ENCODE measurements at places on chromosomes 7 and 10.

DNA sequence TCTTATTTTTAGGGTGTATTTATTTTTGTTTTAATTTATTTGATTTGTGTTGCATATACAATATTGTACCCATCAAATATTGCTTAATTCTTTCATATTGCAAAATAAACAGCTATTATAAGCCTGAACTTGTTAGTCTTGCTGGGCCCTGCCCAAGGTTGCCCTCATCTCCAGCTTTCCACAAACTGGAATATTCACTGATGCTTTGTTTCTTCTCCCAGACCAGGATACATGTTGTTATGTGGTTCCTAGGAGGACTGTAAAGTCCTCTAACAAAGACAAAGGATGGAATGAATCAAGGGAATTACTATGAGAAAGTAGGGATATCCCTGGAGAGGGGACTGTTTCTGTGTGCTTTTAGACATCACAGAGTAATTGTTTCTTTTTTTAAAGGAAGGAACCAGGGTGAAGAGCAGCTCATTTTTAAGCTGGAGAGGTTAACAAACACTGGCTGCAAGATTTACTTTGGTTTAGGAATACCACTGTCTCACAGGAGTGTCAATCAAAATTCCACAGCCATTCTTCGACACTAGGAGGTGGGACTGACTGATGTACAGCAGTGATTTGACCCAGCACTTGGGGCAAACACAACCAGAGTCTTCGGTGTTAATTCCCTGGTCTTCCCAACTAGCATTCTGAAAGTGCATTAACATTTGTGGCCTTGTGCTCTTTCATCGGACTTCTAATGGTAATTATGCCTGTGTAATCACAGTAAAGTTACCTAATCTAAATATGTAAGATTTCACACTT lies 14.8 kb upstream of the CD36 start:
- no peak for DNase-seq

- no peak for DNase-seq
These were observed 55.5 kb downstream of the ZNF783 start for GRCh38 chr7:149317496-149317895.

GRCh38 chr10:8146650-8147049 lies 92.2 kb downstream of the GATA3 start:
- DNase-seq: no peak

DNA sequence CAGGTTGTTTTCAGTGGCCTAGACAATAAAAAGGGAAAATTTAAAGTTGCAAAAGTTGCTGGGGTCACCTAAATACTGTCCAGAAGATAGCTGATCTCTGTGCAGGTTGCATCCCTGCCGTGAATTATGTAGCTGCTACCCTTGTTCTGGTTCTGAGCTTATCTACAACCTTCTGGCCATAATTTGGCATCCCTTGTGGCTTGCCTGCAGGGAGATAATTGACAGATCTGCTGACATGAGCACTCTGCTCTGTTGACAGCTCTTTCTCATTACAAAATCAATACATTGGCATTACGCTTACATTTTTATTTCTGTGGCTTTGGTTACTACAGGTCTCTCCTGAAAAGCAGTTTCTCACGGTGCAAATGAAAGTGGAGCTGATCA lies 29.3 kb upstream of the HECTD2 start:
- no peak for DNase-seq

- DNase-seq: no peak
These were observed 104.6 kb downstream of the HIPK2 start for GRCh38 chr7:139673230-139673629.

GRCh38 chr7:137685433-137686164 lies 161.2 kb downstream of the DGKI start:
- peak; percentile 24 for DNase-seq

- DNase-seq: peak; percentile 10
These were observed 758.0 kb downstream of the TYW1 start for GRCh38 chr7:67754651-67755050.
